ENCODE measurements at places on chromosomes 3 and 15.

DNA sequence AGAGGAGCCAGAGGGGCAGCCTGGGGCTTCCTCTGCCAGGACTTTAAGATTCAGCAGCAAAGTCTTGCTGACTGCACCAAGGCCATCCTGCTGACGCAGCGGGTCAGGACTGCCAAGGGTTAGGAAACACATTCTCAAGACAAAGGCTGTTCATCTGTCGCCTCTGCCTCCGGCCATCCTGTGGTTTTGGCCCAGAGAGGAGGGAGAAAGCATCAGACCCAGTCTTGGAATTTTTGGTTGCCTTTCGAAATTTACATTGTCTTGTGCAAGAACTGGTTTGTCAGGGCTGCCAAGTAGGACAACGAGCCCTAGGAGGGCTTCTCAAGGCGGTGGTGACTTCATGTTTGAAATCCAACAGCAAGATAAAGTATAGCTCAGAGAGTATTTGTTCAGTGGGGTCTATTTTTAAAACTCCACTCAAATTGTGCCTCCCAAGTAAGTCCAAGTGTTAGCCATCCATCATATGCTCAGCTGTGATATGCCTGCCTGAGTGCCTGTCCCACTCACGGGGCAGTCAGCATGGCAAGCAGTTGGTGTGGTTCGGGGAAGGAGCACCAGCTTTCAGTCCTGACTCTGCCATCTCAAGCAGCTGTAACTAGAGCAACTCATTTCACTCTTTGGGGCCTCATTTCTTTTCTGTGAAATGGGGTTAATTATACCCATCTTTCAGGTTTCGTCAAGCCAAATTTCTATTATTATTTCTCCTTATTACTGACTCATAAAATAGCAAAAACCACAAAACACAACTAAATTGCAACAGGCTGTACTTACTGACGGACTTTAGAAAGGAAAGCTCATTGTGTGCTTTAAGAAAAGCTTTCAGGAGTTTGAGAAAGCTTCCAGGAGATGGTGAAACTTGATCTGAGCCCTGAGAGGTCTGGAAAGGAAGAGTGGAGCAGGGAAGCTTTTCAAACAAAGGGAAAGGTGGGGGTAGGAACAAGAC is 42.4 kb upstream of the RHO start:
- DNase-seq: peak; percentile 55

DNA sequence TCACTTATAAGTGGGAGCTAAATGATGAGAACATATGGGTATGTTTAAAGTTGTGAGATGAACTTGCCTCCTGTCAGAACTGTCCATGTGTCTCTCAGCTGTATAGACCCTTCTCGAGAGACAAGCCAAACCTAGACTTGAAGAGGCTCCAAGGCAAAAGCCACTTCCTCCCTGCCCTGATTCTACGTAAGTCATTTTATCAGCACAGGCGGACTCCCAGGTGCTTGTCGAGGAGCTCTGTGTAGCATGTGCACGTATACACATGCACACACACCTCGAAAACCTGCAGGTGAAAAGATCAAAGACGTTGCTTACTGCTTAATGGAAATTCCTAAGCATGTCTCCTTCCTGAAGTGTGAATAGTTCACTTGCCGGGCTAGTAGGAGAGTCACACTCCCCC is 5.6 kb upstream of the CLEC3B start:
- DNase-seq: no peak

DNA sequence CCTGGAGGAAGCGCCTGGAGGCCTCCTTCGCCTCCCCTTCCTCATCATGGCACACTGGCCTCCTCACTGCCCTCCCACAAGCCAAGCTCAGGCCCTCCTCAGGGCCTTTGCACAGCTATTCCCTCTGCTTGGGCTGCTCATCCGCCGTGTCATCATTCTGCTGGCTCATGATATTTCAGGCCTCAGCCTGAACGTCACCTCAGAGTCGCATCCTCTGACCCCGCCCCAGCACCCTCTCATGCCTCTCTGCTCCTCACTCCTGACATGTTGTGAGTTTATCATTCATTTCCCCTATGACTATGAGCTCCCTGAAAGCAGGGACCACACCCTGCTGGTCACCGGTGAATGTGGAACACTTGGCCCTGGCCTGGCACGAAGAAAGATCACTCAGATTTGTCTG is 20.7 kb upstream of the POC1A start:
- DNase-seq: no peak

- DNase-seq: no peak
Measured at GRCh38 chr3:153370680-153371079, 208.7 kb downstream of the RAP2B start.

- DNase-seq: no peak
Measured at GRCh38 chr3:58899159-58899952, 150.5 kb downstream of the CFAP20DC start.

GRCh38 chr15:23690450-23690852 is 3.3 kb upstream of the NDN start:
- DNase-seq: no peak

- no peak for DNase-seq
Measured at GRCh38 chr15:63553388-63553791, 43.8 kb upstream of the FBXL22 start.

DNA sequence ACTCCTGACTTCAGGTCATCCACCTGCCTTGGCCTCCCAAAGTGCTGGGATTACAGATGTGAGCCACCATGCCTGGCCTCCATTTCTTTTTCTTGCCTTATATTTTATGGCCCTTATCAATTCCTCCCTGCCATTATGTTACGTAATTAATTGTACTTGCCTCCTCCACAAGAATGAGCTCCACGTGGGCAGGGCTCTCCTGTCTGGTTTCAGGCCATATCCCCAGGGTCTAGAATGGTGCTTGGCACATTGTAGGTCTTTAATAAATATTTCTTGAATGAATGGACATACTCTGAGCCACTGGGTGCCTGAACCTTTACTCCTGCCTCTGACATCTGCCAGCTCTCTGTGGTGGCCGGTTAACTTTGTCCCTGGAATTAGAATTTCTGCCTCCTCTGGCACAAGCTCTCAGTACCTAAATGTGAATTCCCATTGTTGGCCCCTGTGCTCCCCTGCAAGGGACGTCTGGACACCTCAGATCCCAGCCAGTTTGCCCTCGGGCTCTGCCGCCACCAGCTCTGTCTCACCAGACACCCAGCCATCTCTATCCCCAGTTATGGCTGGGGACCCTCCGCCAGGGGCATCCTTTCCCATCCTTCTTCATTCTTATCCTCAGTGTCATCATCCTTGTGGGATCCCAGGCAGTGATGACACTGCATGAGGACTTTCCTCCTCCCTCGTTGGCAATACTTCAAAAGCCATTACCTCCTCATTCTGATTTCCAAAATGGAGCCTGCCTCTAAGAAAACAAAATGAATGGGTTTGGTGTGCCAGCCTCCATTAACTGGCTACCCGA is 165.6 kb upstream of the SMAD3 start:
- DNase-seq: no peak

GRCh38 chr15:23854912-23855659 is 168.0 kb upstream of the NDN start:
- no peak for DNase-seq

DNA sequence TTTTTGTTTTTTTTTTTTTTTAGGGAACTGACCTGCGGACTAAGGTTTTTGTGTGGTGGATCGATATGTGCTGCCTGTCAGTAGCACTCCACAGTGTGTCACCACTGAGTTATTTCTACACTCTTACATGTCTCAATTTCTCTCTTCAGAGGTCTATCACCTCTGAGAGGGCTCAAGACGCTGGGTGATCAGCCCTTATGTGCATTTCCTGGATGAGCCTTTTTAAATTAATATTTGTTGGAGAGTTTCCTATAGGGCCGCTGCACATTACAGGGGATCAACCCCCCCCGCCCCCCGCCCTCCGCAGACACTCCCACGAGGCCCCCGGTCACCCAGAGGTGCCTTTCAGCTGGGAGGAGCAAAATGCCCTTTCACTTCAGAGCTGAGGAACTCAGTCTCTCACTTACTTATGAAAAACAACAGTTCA is 34.5 kb upstream of the AP4E1 start:
- no peak for DNase-seq

DNA sequence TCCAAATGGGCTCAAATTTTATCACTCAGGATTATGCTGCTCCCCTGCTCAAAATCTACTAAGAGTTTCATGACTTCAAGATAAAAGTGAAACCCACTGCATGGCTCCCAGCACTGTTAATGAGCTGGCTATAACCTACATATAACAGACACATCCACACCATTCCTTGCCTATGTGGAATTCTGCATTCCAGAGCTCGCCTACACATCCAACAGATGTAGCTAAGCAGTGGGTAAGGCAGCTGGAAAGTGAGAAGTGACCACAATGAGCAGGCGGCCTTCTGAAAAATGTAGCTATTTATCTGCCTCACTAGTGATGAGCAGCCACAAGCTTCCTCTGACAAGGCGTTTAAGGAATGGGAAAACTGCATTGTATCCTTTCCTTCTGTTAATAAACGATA is 92.0 kb upstream of the TRIM42 start:
- DNase-seq: no peak
